ENCODE measurements at places on chromosomes 2 and 18. TPM values are rescaled to one million over a fixed set of nuclear protein-coding genes. Genes with fewer than 3 reads are reported as not detected.
A peak's percentile ranks its signal among the peaks of the same experiment; 100 is the strongest.

The ATG9A gene
- 48.5 TPM for total RNA-seq

The IGFBP5 gene
- not detected for total RNA-seq

The CCDC150 gene
- total RNA-seq, result 20.9 TPM

The ENOSF1 gene
- 65.1 TPM for total RNA-seq

The CCDC85A gene
- total RNA-seq, result not detected

The MATN3 gene
- not detected for total RNA-seq

The UGT1A3 gene
- total RNA-seq, result not detected

The SF3B6 gene
- 110 TPM for total RNA-seq

The IL36G gene
- total RNA-seq, result not detected

The METAP1D gene
- total RNA-seq, result 4.4 TPM

The DSG2 gene
- 3.1 TPM for total RNA-seq

The NTSR2 gene
- not detected for total RNA-seq

The STPG4 gene
- not detected for total RNA-seq

The RIT2 gene
- not detected for total RNA-seq

The SGPP2 gene
- 15.1 TPM for total RNA-seq

DNA sequence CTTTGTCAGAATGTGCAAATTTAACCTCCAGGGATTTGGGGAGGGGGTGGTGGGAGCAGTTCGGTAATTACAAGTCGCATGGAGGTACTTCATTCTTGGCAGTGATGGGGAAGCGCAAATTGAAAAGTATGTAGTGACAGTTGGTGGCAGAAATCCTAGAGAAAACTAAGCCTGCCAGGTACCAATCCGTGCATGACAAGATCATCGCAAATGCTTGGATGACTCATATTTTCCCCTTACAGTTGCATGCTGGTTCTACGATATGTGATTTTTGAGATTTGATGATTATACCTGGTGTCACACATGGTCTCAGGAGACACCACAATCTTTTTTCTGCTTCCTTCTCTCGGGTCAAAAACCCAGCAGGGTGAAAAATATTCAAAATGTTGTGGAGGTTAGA, 479.7 kb upstream of the ID2 start:
- DNase-seq, result no peak

GRCh38 chr2:200092235-200092634, 136.9 kb downstream of the MAIP1 start:
- DNase-seq, result no peak

DNA sequence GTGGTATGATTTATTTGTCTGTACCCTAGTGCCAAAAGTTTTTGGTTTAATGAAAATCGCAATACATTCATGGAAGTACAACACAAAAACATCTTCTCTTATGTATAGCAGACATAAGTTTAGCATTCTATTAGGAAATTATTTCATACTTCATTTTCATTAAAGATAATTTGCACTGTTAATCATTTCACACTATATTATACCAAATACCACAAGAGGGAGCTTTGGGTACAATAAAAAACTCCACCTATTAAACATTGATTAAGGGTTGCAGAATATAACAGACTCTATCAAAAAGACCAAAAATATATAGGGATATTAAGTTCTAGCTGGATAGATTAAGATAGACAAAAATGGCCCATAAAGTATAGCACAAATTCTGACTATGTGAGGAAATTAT, 79.0 kb downstream of the SLC66A3 start:
- DNase-seq, result no peak

DNA sequence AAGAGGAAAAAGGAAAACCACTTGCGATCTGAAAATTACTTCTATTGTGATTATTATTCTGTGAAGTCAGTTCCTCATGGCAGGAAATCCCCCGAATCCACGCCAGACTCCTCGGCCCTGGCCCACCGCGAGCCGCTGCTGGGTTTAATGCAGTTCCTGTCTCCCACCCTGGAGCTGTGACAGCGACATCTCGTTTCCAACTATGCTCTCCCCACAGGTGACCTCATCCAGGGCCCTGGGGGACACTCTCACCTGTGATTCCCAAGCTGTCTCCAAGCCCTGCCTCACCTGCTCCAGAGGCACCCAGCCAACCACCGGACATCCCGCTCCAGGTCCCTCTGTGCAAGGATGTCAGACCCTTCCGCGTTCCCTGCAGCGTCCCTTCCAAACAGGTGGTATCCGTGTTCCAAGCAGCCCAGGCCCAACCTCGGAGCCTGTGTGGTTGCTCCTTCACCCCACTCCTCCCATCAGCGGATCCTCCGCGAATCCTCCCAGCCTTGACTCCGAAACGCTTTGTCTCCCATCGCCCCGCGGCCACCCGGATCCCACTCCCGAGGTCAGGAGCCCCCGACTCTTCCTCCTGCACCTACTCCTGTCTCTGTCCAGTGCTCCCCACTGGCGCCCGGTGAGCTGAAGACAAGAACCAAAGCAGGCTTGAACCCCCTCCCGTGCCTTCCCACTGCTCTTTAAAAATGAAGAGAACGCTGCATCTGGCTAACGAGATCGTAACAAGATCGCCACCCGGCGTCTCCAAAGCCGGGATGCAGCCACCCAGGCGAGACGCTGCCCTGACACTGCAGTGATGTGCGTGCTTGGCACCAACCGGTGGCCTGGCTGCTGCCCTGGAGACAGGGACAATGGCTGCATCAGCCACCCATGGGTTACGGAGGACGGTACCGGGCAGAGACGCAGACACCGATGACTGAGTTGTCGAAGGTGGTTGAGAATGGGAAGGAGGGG, 96.5 kb downstream of the NDUFA10 start:
- no peak for DNase-seq

- DNase-seq, result no peak
Measured at GRCh38 chr2:108074946-108075345, 88.6 kb downstream of the SLC5A7 start.

GRCh38 chr18:21897811-21898210, 157.2 kb downstream of the MIB1 start:
- DNase-seq, result peak; percentile 31

DNA sequence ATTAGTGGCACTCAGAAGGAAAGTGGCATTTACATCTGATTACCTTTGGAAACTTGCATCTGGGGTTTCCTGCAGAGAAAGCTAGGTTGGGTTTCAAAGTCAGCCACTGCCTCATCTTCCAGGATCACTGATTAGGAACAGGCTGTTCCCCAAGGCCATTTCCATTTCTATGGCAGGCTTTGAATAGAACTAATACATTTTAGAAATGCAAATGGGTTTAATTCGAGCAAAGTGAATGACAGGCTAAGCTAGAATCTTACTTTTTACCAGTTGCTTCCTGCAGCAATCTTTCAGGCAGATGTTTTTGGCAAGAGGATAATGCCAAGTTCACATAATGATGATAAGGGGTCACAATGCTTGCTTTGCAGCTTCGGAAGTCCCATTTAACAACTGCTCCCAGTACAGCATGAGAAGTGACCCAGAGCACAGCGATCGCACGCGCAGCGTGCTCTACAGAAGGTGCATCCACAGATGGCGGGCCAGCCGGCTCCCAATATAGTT, 336.7 kb downstream of the LPIN1 start:
- DNase-seq, result no peak

GRCh38 chr2:2804528-2804927, 473.5 kb upstream of the MYT1L start:
- DNase-seq, result no peak

- DNase-seq, result no peak
Measured at GRCh38 chr2:144607099-144607498, 87.2 kb upstream of the ZEB2 start.

DNA sequence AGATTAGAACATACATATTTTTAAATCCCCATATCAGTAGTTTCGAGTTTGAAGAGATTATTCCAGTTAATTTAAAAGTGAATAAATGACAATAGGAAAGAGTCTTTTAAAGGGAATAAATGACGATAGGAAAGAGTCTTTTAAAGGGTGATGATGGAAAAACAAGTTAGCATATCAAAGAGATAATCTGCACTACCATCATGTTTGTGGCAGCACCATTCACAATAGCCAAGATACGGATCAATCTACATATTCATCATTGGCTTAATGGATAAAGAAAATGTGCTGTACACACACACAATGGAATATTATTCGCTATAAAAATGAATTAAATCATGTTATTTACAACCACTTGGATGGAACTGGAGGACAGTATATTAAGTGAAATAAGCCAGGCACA, 15.0 kb downstream of the ATG16L1 start:
- DNase-seq, result no peak

- DNase-seq, result no peak
Measured at GRCh38 chr2:176704282-176704858, 435.1 kb downstream of the MTX2 start.

DNA sequence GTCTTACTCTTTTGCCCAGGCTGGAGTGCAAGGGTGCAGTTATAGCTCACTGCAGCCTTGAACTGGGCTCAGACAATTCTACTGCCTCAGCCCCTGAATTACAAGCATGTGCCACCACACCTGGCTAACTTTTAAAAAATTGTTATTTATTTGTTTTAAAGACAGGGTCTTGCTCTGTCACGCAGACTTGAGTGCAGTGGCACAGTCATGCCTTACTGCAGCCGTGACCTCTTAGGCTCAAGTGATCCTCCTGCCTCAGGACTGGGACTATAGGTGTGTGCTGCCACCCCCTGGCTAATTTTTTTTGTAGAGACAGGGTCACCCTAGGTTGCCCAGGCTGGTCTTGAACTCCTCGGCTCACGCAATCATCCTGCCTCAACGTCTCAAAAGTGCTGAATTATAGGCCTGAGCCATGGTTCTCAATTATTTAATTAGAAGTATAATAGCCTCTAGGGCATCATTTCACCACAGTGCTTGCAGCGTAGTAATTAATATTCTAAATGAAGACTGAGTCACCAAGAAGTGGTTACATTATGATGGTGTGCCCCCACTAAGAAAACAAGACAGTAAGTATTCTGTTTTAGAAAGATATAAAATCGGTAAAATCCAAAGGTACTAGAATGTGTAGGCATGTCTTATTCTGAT, 69.6 kb downstream of the EML4 start:
- DNase-seq, result peak; percentile 55

- no peak for DNase-seq
Measured at GRCh38 chr2:166591226-166591625, 97.2 kb upstream of the SCN7A start.

DNA sequence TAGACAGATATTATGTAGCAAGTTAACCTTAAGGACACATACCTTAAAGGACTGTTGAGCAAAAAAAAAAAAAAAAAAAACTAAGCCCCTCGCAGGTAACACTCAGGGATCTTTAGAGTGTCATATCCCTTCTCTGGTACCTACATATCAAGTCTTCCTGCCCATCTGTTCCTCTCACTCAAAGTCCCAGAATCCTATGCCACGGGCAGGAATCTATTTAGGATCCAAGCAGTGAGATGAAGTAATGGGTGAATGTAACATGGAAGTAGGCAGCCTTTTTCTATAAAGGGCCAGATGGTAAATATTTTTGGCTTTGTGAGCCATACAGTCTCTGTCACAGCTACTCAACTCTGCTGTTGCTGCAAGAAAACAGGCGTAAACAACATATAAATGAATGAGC, 496.7 kb downstream of the STK39 start:
- DNase-seq, result no peak

- no peak for DNase-seq
Measured at GRCh38 chr2:223075301-223076270, 23.6 kb downstream of the KCNE4 start.

DNA sequence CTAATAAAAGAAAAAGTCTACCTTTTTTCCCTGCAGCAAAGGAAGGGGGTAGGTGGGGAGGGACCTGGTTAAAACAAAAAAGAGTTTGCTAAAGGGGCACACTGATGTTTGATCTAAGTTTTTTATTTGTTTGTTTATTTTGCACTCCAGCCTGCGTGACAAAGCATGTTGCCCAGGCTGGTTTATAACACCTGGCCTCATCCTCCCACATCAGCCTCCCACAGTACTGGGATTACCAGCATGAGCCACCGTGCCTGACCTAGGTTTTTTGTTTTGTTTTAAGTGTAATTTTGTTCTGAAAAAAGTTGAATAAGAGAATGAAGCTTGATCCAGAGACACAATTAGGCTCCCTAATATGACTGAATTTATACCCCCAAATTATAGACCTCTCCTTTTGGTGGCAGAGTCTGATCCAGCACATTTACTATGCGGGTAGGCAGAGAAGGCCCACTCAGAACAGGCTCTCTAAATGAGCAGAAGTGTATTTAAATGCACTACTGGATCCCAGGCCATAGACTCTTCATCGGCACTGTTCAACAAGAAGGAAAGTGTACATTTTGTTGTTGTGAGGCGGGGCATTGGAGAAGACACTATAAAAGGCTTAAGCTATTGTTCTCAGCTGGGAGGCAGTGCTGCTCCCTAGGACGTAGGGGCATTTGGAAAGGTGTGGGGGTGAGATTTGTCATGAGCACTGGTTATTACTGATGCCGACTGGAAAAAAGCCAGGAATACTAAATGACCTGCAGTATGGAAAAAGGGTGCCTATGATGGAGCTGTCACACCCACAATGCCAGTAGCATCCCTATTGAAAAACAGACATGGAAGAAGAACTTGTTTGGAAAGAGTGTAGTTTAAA, 32.4 kb downstream of the MRPS9 start:
- peak; percentile 4 for DNase-seq

DNA sequence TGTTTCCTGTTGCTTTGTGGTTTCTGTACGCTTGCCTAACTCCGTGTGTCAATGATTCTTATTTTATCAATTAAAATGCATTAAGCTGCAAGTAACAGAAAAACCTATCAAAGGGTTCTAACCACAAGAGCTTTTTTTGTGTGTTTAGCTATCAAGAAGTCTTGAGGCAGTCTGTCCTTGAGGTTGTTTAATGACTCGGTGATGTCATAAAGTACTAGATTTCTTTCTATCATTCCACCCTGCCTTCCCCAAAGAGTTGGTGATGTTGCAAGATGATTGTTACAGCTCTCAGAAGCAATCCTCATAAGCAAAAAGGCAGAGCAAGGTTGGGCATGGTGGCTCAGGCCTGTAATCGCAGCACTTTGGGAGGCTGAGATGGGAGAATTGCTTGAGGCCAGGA, 51.9 kb upstream of the SPTBN1 start:
- no peak for DNase-seq

DNA sequence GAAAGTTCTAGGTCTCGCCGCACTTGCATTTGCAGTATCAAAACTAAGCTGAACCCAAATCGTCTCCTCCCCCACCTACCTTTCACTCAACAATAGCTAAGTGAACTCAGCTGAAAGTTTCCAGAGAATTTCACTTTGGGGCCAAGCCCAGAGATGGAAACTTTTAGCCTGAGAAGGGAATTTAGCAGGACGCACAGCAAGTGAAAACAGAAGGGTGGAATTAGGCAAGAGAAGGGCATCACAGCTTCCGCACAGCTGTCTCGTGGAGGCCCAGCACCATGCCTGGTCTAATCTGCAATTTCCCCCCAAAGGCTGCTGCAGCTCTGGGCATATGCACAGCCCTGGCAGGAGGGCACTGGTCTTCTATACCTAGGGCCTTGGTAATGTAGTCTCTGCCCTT, 262.0 kb downstream of the TNS1 start:
- no peak for DNase-seq

- DNase-seq, result no peak
Measured at GRCh38 chr2:144508172-144508851, 11.6 kb downstream of the ZEB2 start.
